ENCODE measurements at places on chromosomes 6 and 20.

- no peak for DNase-seq
Measured at GRCh38 chr6:31813465-31813849, 1.6 kb downstream of the HSPA1L start.

GRCh38 chr20:56656632-56657031 lies 27.5 kb downstream of the TFAP2C start:
- no peak for DNase-seq

DNA sequence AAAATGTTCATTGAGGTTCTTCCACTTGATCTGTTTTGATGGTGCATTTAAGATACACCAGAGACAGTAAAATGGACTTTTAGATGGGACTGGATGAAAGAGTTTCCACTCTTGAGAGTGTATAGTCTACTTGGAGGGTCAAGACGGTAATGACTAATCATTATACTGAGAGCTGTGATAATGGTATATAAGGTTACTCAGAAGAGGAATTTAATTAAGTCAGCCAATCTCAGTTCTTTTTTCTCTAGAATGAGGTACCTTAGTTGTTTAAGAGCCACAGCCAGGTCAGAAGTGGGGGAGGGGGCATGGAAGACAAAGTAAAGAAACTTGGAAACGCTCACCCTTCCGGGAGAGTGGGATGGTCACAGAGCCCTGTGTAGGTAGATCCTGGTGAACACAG lies 123.9 kb downstream of the MAP3K4 start:
- no peak for DNase-seq

GRCh38 chr6:64074981-64075380 lies 439.4 kb downstream of the PHF3 start:
- DNase-seq: no peak

DNA sequence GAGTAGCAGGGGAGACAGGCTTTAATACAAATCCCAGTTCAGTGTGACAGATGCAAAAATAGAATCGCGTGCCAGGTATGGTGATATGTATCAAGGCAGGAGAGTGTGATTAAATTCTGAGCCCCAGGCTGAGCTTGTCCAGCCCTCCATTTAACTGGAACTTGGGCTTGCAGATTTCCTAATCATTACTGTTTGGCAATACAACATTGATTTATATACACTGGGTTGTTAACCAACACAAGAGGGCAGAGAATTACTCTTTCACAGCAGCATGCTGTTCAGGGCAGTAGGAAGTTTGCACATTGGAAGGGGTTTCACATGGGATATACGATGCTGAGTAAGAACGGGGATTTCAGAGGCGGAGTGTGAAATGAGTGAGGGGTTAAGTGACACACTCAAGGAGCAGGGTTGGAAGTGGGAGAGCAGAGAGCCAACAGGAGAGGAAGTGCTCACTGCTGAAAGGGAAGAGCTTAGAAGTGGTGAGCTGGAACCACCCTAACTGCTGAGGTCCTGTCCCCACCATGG lies 70.8 kb upstream of the ATXN1 start:
- no peak for DNase-seq
